ENCODE measurements at places on chromosomes 3 and 15.

- no peak for DNase-seq
Measured at GRCh38 chr3:108018552-108018951, 72.3 kb downstream of the CD47 start.

DNA sequence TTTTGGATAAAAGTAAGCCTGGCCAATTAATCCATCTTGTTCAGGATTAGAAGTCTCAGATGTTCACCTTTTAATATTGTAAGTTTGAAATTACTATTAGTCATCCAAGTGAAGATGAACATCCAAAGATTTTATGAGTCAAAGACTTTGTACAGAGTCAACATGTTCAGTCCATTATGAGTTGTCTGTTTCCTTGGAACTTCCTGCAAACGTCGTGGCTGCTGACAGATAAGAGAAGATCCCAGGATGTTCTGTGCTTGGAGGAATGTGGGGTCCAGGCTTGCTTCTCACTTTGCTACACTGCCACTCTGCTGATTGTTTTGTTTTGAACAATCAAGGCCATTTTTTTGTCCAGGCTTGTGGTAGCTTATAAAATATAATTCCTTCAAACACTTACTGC lies 74.3 kb upstream of the SLCO2A1 start:
- DNase-seq = no peak

- DNase-seq = no peak
Measured at GRCh38 chr3:119628816-119629445, 31.2 kb downstream of the PLA1A start.

DNA sequence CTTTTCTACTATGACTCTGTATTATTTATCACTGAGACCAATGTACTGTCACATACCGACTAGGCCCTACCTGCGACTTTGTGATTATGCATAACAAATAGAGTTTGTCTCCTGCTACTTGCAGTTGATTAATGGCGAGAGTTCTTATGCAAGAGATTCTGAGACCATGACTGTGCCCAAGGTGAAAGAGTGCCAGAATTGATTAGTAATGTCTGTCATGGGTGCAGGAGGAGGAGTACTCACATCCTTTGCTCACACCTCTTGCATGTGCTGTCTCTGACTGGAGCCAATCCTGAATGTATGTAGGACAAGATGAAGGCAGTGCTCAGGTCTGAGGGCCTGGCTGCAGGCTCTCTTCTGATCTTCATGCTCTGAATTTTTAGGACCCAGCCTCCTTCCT lies 260.7 kb downstream of the THSD4 start:
- DNase-seq = no peak

- peak; percentile 29 for DNase-seq
Measured at GRCh38 chr3:107524841-107525643, 2.3 kb downstream of the BBX start.

DNA sequence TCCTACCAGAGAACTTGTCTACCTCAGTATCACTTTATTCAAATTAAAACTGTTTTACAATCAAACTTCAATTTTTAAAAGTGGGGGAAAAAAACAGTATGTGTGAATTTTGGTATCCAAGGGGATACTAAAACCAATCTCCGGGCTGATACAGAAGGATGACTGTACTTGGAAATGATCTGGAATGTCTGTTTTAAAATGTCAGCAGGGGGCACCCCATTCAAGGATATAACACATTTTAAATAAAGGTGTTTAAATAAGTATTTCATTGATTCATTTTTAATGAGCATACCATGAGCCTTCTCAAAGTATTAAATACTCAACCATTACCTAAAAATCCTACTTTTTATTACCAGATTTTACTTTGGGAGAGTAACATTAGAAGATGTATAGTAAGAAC lies 67.9 kb downstream of the ULK4 start:
- DNase-seq = peak; percentile 57

- DNase-seq = no peak
Measured at GRCh38 chr15:87724330-87724729, 532.2 kb downstream of the NTRK3 start.

DNA sequence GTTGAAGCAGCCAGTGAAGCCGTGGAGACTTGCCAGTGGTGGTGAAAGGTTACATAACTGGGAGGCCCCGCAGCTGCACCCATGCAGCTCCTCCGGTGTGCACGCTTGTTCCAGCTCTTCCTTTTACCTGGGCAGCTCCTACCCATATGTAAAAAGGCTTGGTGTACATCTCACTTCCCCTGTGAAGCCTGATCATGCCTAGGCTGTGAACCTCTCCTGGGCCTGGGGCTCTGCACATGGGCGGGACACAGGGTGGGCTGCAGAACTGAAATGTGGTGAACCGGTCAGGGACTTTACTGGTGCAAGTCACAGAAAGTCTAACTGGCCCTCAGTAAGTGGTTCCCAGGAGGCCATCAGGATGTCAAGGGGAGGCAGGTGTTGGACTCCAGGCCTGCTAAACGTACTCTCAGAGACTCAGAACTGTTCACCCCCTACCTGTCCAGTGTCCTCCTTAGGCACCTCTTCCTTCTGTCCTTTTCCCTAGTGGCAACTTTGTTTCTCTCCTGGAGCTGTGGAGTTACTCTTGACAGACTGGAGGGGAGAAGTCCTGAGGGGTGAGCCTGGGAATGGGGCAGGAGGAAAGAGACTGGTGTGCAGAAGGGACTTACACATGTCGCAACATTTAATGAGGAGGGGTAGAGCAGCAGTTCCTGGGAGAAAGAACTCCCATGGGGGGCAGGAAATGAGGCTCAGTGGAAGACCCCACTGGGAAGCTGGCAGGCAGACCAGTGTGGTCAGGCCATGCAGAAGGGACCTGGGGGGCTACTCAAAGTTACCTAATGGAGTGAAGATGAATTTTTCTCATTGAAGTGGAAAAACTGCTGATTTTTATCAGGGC lies 148.1 kb downstream of the EEFSEC start:
- DNase-seq = no peak

- DNase-seq = no peak
Measured at GRCh38 chr15:48423342-48423741, 92.1 kb downstream of the DUT start.

DNA sequence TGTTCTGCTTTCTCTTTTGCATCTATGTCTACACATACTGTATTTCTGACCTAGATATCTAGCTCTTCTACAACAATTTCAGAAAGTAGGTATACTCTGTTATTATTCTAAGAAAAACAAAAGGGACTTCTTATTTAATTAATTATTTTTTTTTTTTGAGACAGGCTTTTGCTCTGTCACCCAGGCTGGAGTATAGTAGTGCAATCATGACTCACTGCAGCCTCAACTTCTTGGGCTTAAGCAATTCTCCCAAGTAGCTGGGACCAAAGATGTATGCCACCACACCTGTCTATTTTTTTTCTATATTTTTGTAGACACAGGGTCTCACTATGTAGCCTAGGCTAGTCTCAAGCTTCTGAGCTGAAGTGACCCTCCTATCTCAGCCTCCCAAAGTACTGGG lies 130.6 kb downstream of the MBNL1 start:
- DNase-seq = no peak

DNA sequence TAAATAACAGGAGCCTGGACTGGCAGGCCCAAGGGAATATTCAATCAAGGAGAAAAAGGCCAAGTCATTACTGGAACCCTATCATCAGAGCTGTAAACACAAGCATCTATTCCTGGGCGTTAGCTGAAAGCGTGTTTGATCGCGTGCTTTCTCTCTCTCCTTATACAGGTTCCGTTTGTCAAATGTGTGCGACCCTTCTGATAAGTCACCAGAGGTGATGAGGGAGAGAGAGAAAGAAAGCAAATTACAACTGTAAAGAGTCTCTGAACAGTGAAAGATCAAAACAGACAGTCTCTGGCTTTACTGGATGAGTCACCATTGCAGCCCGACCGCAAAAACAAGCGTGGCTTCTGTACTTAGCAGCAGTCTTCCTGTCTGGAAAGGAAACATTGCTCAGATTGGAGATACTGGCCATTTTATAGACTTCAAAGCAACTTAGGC lies 39.5 kb upstream of the TPRG1 start:
- DNase-seq = peak; percentile 91

DNA sequence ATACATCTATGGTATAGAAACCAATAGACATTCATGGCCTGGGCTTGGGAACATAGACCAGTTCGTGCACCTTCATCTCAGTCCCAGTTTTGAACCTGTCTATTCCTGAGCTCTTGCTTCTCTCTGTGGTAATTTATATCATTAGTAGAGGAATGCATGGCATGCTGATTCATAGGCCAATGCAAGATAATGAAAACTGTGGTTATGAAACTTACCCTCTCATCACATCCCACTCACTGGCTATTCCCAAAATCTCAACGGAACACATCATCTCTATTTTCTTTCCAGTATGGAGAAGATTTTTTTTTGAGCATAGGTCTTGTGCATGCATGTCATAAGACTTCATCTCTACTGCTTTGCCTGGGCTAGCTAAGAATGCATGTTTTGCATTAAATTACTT lies 18.7 kb upstream of the P2RY12 start:
- no peak for DNase-seq

DNA sequence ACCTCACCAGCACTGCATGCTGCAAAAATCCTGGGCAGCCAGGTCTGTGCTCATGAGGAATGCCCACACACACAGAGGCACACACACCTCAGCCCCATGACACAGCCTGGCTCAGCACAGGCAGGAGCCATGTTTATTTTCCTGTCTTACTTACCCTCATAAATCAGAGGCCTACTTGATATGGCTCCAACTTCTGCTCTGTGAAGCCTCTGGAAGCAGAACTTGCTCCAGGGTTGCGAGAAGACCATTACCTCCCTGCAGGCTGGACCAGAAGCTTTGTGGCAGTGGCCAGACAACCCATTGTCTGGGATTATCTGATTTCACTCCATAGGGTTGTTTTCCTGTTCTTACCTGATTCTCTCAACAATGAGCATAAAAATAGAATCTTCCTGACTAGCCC lies 43.8 kb upstream of the CMTM8 start:
- no peak for DNase-seq

DNA sequence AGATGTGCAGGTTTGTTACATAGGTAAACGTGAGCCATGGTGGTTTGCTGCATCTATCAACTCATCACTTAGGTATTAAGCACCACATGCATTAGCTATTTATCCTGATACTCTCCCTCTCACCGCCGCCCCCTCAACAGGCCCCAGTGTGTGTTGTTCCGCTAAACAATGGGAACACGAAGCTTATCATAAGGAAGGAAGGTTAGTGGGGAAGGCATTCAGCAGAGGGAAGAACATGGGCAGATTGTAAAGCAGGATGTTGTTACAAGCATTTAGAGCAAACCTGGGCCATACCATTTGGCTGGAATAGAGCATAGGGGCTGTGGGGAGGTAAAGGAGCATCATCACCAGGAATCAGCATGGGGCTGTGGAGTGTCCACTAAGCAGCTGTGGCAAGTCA lies 111.8 kb downstream of the SSR3 start:
- DNase-seq = no peak

GRCh38 chr3:42501681-42502428 lies 588 bp upstream of the VIPR1 start:
- DNase-seq = peak; percentile 43

DNA sequence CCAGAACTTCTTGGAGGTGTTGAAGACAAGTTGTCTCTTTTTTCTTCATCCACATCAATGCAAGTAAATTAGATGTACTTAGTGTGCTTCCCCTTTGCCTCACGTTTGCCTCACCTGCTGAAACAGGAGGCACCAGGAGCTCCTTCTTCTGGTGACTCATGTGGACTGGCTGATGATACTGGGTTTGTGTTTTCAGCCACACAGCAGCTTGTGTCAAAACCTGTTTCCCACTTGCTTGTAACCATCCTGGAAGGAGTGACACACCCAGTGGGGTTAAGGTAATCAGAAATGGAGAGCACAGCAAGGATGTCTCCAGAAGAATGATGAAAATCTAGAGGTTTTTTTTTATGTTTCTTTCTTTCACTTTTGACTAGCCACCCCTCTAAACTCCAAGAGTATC lies 143.3 kb upstream of the RBMS3 start:
- no peak for DNase-seq

All from Kasumi-1 (cell line).